NCI-H2107 (cell line): ENCODE measurements at places on chromosomes 4 and X.
A peak's percentile ranks its signal among the peaks of the same experiment; 100 is the strongest.

GRCh38 chr4:175930471-175930870 lies 118.4 kb upstream of the GPM6A start:
- DNase-seq = no peak

GRCh38 chrX:50327235-50327634 lies 122.7 kb downstream of the CCNB3 start:
- DNase-seq = no peak

DNA sequence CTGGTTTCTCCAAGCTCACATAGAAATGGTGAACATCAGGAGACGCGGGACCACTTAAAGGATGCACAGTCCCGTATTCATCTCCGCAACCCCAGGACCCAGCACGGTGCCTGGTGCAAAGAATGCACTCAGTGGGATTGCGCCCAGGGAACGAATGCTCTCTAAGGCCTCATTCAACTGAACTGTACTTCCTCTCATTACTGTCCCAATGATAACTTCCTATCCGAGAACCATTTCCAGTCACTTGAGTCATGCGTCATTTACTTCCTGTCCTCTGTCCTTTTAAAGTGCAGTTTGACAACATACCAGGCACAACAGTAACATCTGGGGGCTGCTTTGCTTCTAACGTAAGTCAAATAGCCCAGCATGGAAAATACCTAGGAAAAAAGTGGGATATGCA lies 75.7 kb downstream of the RBM47 start:
- DNase-seq = no peak

- DNase-seq = no peak
Observed at GRCh38 chrX:12777670-12778069, 13.5 kb upstream of the PRPS2 start.

DNA sequence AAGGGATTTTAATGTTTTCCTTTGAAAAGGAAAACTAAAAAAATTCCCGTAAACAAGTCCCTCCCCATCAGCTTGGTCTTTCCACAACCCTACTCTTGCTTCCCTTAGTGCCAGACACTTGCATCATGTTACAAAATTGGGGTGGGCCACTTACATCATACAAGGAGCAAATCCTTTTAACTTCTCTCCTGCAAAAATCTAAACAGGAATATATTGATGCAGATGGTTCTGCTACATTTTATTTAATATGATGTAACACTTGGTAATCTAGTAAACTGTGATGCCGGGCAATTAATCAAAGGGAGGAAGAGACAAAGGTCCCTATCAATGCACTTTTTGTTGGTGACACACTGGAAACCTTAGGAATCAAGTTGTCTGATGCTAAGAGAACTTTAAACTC lies 125.3 kb downstream of the UBE2K start:
- DNase-seq = no peak

GRCh38 chr4:128358913-128359279 lies 71.3 kb upstream of the PGRMC2 start:
- DNase-seq = no peak

- DNase-seq = no peak
Observed at GRCh38 chr4:96173756-96174155, 333.9 kb downstream of the PDHA2 start.

DNA sequence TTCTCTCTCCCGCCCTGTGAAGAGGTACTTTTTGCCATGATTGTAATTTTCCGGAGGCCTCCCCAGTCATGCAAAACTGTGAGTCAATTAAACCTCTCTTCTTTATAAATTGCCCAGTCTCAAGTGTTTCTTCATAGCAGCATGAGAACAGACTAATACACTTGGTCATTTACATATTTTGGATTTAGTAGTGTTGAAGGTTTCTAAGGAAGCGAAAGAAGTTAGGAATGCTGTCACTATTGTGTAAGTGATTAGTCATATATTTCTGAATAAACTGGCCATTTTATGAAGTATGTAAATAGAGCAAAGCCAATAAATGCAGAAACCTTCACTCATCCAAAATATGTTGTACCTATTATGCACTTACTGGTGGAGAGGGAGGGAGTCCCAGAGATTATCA lies 34.4 kb upstream of the GK2 start:
- no peak for DNase-seq

GRCh38 chr4:118869808-118870342 lies 18.8 kb upstream of the SYNPO2 start:
- DNase-seq = no peak

GRCh38 chr4:120011725-120012124 lies 54.9 kb downstream of the MAD2L1 start:
- DNase-seq = no peak

DNA sequence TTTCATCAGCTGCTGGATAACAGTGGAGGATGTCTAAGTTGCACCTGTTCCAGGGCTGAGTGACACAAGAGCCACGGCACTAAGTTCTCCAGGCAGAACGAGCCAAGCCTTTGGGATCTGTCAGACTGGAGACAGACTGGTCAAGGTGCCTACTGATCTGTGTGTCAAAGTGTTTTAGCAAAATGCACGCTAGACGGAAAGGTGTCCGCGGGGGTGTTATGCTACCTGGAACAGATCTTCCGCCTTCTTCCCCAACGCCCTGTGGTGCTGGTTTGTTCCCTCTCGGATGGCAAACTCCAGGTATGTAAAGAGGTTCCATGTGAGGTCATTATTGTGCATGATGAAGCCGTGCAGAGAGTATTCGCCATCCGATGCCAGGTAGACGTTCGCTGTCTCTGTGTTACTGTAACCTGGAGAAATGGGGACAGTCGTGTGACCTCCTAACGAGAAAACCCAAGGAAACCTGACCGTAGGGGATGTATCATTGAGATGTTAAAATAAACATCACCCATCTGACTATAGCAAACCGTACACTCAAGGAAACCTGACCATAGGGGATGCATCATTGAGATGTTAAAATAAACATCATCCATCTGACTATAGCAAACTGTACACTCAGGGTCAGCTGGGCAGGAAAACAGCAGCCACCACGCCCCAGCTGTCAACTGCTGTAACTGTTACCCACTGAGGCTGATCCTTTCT lies 29.7 kb upstream of the SLC25A6 start:
- DNase-seq = no peak

- no peak for DNase-seq
Observed at GRCh38 chr4:75644095-75644494, 13.8 kb upstream of the CDKL2 start.

GRCh38 chr4:52838729-52839586 lies 23.2 kb upstream of the RASL11B start:
- DNase-seq = no peak

DNA sequence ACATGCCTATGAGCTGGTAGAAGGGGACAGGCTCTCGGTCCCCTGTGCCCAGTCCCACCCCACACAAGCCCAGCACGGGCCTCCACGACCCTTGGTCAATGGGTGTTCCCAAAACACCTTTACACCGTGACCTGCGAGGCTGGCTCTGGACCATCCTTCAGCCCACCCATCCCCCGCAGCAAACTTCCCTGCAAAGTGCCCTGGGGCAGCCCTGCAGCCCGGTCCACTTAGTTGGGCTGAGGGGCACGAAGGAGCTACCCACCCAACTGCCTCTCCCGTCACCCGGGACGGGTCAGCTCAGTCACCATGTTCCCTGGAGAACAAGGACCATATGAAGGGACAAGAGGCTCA lies 23.4 kb downstream of the WDR1 start:
- DNase-seq = no peak

DNA sequence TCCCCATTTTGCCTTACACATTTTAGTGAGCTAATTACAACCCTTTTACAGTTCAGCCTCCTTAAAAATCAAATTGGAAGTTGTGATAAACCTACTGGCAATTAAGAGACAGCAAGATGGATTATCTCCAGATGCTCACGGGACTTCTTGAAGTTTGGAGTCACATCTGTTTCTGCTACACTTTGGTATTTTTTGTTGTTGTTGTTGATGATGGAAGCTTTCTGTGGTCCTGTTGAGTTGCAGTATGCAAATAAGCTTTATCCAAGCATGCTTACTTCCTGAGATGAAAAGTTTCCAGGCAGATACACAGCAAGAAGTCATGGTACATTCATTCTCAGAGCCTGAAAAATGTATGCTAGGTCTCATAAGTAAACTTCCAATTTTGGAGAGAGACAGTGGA lies 670.0 kb upstream of the AMOT start:
- DNase-seq = no peak

- DNase-seq = no peak
Observed at GRCh38 chr4:173217727-173218126, 49.1 kb downstream of the GALNT7 start.

DNA sequence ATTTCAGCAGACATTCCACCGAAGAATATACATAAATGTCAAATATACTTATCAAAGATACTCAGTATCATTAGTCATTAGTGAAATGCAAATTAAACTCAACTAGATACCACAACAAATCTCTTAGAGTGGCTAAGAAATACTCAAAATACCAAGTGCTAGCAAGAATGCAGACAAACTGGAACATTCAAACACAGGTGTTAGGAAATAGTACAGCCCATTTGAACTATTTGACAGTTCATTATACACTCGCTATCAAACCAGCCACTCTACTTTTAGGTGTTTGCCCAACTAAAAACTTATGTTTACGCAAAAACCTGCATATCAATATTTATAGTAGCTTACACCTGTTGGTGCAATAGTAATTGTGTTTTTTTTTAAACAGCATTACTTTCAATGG lies 8.8 kb downstream of the ADAM29 start:
- no peak for DNase-seq

DNA sequence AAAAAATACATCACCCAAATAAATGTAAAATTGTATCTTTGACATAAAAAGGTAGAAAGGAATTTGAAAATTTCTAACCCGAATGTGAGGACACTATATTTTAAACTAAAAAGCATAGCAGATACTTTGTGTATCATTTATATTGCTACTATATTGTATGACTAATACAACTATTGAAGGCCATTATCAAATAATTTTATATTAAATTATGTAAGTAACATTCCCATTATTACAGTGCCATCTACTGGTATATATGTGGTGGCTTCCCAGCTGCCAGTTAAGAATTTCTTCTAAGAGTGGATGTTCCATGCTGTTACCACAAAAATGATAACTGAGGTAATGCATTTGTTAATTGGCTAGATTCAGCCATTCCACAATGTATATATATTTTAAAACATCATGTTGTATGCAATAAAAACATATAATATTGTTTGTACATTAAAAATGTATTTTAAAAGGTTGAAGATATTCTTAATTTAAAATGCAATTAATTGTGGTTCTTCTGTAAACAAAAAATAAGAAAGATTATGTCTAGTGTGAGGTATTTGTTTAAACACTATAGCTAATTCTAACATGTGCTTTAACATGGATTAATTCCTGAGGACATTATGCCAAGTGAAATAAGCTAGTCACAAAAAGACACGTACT lies 65.3 kb downstream of the EGF start:
- no peak for DNase-seq

GRCh38 chr4:155906554-155907247 lies 3.2 kb downstream of the TDO2 start:
- peak; percentile 11 for DNase-seq

- no peak for DNase-seq
Observed at GRCh38 chr4:91359041-91360031, 944.4 kb upstream of the GRID2 start.

- no peak for DNase-seq
Observed at GRCh38 chrX:16250296-16250695, 83.0 kb downstream of the MAGEB17 start.

GRCh38 chrX:136711147-136711546 lies 63.2 kb downstream of the CD40LG start:
- peak; percentile 24 for DNase-seq

- no peak for DNase-seq
Observed at GRCh38 chr4:86055898-86056297, 304.0 kb downstream of the MAPK10 start.

GRCh38 chr4:184950117-184950830 lies 68.0 kb upstream of the HELT start:
- DNase-seq = no peak

GRCh38 chr4:173275150-173275549 lies 59.0 kb downstream of the HMGB2 start:
- DNase-seq = no peak
